ENCODE measurements at places on chromosomes 7 and 10. TPM values are rescaled to one million over a fixed set of nuclear protein-coding genes. Genes with fewer than 3 reads are reported as not detected.

- DNase-seq, result no peak
Observed at GRCh38 chr10:42594246-42594650, 44.1 kb downstream of the ZNF33B start.

GRCh38 chr7:158035343-158035742 lies 552.3 kb downstream of the PTPRN2 start:
- no peak for DNase-seq

DNA sequence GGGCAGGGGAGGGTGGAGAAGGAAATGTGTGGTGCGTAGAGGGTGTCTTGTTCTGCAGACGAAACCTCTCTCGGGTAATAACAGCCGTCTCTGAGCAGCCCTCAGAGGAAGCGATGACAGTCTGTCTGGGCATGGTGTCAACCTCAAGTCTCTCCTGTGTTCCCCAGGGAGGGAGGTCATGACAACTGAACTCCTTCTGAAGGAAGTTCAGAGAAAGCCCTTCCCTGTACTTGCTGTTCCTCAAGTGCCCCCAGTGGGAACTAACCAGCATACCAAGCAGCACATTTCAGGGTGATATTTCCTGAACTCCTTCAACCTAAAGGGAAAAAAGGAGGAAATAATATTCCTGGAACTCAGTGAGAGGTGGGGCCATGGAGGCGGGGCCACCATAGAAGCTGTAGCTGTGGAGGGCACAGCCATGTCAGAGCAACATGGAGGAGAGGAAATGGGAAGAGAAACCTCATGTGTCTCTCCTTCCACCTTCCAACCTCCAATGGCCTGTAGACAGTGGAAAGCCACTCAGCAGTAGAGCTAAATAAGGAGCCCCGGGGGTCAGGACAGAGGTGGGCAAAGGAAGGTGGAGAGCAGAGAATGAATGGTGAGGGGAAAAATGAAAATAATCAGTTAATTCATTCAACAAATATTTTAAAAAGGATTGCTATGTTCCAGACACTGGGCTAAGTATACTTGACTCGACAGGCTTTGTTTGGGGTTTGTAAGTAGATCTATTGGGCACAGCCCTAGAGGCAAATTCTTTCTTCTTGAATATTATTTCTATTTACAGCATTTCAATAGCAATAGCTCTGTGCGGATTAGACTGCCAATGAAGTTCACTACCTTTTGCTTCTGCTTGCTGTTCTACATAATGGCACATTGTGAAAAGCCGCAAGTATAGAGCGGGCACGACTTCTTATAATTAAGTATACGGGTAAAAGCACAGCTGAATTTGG lies 61.0 kb upstream of the AOAH start:
- DNase-seq, result peak; percentile 49

- no peak for DNase-seq
Observed at GRCh38 chr10:79171504-79171903, 102.7 kb downstream of the ZMIZ1 start.

DNA sequence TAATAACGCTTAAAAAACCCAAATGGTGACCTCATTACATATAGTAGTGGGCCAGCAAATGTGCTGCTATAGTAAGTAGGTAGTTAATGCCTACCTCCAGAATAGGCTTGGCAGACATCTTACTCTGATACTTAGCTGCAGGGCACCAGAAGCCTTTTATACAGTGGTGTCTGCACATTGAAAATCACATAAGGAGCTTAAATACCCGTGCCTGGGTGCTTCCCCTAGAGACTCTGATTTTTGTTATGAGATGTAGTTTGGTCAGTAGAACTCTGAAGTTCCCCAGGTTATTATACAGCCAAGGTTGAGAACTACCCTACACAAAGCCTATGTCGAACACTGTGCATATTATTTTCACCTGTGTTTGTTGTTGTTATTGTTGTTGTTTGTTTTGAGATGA lies 47.2 kb downstream of the ANKIB1 start:
- DNase-seq, result no peak

DNA sequence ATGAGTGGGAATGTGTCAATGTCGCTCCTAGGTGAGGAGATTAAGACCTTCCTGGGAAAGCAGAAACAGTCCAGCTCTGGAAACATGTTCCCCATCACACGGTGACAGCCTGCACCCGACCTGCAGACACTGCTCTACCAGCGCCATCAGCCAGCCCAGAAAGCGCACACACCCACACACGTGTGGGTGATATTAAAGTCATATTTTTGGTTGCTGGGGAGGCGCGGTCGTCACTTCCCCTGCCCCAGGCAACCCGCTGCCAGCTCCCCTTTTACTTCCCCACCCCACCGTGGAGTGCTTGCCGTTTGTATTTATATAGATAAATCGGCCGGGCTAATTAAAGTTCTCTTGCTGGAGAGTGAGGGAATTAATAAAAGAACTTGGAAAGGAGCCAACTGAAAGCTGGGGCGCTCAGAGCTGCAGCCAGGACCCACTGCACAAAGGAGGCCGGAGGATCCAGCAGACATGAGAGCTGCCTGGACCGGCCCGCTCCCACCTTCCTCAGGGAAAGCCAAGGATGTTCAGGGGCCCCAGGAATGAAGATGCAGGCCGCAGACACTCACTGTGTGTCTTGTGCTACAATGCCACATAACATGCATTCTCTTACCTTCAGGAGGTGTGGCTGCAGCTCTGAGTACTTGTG lies 145.2 kb upstream of the UNC5B start:
- DNase-seq, result no peak

DNA sequence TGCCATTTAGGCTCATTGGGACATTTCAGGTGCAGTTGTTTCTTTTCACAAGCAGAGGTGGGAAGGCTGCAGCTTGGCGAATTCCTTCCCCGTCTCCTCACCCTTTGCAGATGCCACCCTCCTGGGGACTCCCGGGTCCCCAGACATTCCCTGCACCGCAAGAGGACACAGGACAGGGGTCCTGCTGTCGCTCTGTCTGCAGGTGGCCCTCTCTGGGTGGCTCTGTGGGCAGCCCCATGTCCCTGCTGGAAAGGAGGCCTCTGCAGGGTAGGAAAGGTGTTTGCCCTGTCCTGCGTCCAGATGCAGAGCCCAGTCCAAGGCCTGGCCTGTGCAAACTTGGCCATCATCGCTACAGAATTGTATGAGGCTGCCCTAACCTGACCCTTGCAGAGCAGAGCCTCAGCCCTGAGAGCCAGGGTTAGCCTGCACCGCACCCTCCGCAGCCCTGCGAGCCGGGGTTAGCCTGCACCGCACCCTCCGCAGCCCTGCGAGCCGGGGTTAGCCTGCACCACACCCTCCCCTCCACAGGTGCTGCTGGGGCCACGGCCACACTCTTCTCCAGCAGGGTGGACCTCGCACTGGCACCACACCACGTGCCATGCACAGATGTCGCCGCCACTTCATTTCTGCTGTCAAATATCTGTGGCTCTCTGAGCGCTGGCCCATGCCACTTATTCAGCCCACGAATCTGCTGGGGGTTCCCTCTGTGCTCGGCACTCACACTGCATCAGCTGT lies 61.0 kb downstream of the CFAP46 start:
- DNase-seq, result peak; percentile 2

GRCh38 chr10:84230359-84230758 lies 5.0 kb upstream of the LRIT2 start:
- no peak for DNase-seq

DNA sequence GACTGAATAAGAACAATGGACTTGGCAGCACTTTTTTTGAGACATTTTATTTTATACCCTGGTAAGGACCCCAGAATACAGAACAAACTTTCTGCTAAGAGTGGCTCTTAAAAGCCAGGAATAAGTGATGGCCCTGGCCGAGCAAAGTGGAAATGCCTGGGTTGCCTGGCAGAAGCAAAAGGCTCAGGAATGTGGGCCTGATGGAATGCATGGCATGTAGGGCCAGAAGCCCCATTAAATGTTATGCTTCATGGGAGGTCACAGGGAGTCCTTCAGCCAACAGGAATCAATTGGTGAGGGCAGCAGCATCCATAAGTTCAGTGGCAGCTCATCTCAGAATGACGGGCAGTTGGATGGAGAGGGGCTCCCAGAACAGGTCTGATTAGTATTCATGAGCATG lies 301.5 kb upstream of the CACNA2D1 start:
- no peak for DNase-seq

- DNase-seq, result no peak
Observed at GRCh38 chr7:90574820-90575187, 21.3 kb upstream of the CDK14 start.

DNA sequence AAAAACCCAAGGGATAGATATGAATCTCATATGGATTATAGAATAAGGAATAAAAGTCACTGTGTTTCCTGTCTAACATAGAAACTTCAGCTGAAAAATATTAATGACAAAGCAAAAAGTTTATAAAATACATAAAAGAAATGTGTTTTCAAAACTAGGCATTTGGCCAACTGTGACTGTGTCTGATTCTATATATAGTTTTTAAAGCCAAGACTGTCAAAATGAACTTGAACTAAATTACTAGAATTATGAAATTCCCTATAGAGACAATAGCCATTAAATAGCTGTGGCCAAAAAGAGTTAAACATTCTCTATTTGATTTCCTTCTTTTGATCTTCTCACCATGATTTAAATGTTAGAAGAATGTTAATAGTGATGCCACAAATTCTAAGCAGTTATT lies 311.2 kb upstream of the SEMA3D start:
- DNase-seq, result no peak

GRCh38 chr7:87361320-87361719 lies 15.9 kb downstream of the CROT start:
- DNase-seq, result no peak

GRCh38 chr7:47185839-47186238 lies 396.1 kb downstream of the TNS3 start:
- no peak for DNase-seq

- DNase-seq, result no peak
Observed at GRCh38 chr10:86388119-86388704, 21.6 kb upstream of the GRID1 start.

GRCh38 chr7:86980223-86980622 lies 79.2 kb downstream of the ELAPOR2 start:
- no peak for DNase-seq

DNA sequence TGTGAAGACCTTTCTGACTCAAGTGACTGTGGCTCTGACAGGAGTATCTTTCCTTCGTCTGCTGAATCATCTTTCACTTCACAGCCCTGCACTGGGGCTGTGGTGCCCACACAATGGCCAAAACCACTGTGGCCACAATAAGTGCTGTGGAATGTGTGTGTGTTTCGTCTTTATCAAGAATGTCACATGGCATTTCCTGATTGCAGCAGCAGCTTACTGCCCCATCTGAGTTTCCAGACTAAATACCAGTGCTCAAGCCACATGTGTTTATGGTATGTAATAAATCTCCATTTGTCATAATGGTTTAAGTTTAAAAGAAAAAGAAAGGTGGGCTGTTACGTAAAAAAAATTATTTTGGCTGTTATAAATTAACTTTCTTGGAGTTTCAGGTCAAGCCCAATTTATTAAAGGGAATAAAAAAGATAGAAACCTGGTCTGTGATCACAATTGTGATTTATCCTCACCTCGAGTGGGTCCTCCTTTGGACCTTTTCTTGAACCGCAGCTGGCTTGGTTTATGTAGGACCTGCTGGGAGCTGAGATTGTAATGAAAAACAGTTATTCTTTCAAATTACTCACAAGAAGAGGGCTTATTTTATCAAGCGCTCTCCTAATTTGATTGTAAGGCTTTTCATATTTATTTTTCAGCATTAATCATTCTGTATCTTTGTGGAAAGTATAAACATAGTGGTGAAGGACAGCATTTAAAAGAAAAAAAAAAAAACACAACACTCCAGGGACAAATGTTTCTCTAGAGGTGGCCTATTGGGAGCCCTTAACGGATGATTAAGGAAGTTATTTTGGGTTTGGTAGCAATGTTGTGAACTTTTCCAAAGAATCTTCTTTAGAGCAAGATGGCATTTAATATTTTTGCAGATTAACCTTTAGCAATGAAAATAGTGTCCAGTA lies 116.2 kb downstream of the LRMDA start:
- DNase-seq, result no peak

GRCh38 chr10:119368581-119368980 lies 161.2 kb downstream of the GRK5 start:
- DNase-seq, result no peak

GRCh38 chr10:110305767-110306451 lies 1.2 kb upstream of the SMNDC1 start:
- peak; percentile 32 for DNase-seq

DNA sequence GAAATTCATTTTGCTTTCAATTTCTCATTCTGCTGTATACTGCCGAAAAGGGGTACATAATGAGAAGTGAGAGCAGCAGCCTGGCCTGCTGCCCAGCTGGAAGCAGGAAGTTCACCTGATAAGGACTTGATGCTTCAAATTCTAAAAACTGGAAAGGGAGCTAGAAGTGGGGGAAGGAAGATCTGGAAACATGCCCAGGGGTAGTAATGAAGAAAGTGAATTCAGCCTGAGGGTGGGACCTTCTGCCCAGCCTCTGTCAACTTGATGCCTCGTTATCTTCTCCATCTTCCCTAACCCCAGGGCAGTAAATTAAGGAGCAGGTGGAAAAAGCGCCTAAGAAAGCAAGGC lies 69.4 kb downstream of the ARMH3 start:
- no peak for DNase-seq

DNA sequence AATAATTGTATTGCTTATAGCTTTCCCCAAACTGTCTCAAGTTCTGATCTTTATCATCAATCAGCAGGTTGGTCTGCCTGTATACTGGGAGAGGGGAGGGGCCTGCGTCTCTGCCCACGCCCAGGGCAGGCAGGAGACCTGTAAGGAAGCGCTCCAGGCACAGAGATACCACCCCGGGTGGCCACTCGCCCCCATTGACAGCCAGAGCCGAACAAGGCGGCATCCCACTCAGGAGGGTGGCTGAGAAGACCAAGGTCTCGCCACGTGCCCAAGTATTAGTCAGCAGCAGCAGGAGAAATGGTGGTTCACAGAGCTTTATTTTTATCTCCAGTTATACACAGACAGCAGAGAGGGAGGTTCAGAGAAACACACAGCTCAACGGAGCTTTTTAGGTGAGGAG lies 7.2 kb downstream of the STK32C start:
- no peak for DNase-seq

- DNase-seq, result no peak
Observed at GRCh38 chr10:3111621-3112163, 44.3 kb downstream of the PFKP start.

DNA sequence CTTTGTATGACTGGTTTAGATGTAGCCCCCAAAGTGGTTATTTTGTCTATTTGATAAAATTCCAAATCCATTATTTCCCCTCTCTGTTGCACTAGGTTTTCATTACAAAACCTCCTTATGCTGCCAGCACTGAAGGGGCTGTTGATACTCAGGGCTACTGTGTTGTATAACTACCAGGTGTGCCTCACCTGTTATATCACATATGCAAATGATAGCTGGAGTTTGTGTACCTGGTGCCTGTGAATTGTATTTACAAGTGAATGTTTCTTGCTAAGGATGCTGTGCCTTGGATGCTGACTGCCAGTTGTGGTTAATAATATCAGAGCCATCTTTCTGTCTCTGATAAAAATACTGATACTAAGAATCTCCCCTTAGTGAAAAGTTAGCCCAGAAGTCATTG lies 84.8 kb upstream of the CCDC6 start:
- no peak for DNase-seq

The ITGB8 gene
- 0.10 TPM for total RNA-seq

The DNAH11 gene
- under 0.01 TPM for total RNA-seq

The VAX1 gene
- not detected for total RNA-seq

The GRB10 gene
- total RNA-seq, result 3.7 TPM

The UPK3B gene
- 0.37 TPM for total RNA-seq

The ARHGAP19 gene
- 10.6 TPM for total RNA-seq

The FRAT1 gene
- 2.4 TPM for total RNA-seq

The C10orf105 gene
- 0.28 TPM for total RNA-seq

The MUC3A gene
- total RNA-seq, result not detected

The SH3PXD2A gene
- total RNA-seq, result 2.8 TPM

The GRID2IP gene
- not detected for total RNA-seq

The EGR2 gene
- total RNA-seq, result 83.3 TPM

The PNLIPRP3 gene
- total RNA-seq, result not detected

The SEMA3C gene
- 0.11 TPM for total RNA-seq

All from activated T-cell treated with anti-CD3 and anti-CD28 coated beads, Interleukin-2, amount 50 U/mL, for 4 hours (primary cell).